Activated CD4-positive, alpha-beta T cell treated with anti-CD3 and anti-CD28 coated beads for 36 hours (primary cell): ENCODE measurements at places on chromosomes 3 and 15. TPM values are rescaled to one million over a fixed set of nuclear protein-coding genes. Genes with fewer than 3 reads are reported as not detected.
A peak's percentile ranks its signal among the peaks of the same experiment; 100 is the strongest.

DNA sequence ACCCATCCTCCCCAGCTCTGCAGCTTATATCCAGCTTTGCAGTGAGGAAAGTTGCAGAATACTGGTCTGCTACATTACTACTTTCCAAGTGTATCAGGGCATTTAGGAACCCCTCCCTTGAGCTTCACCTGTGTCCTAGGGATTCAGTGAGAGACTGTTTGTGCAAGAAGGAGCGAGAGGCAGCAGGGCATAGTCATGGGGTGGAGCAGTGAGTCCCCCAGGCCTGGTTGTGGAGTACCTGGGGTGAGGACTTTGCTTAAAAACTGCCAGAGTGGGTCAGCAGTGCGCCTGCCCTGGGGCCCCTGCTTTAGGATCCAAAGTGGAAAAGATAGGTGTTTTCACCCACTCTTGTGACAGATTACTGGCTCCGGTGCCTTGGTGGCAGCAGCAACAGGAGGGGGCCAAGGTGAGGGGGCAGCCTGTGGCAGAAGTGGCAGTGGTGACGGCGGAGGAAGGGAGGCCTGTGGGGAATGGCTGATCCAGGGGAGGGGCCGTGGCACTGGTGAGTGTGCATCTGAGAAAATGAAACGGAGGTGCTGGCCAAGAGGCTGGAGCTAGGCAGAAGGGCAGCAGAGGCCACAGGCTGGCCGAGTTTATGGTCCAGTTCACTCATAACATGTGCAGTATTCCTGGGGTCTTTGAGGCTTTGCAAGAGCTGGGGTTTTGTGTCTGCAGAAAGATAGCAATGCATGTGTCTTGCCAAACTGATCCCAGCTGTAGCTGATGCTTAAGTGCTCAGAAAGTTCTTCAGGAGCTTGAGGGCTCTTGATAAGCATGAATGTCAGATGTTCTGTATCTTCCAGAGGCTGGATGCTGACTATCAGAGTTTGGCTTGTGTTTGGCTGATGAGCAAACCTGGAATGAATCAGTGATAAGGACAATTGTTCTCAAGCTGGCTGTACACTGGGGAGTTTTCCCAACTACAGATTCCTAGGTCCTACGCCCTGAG, 43.4 kb downstream of the GOLGA6A start:
- no peak for DNase-seq

DNA sequence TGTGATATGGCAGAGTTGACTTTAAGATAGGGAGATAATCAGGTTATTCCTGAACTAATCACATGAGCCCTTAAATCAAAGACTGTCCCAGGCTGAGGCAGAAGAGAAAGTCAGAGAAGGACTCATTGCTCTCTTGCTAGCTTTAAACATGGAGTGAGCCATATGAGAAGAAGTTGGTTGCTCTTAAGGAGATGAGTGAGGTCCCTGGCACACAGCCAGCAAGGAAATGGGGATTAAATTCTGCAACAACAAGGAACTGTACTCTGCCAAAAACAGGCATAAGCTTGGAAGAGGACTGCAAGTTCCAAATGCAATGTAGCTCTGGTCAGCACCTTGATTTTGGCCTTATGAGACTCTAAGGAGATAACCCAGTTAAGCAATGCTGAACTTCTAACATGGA, 457.0 kb downstream of the PLOD2 start:
- no peak for DNase-seq

DNA sequence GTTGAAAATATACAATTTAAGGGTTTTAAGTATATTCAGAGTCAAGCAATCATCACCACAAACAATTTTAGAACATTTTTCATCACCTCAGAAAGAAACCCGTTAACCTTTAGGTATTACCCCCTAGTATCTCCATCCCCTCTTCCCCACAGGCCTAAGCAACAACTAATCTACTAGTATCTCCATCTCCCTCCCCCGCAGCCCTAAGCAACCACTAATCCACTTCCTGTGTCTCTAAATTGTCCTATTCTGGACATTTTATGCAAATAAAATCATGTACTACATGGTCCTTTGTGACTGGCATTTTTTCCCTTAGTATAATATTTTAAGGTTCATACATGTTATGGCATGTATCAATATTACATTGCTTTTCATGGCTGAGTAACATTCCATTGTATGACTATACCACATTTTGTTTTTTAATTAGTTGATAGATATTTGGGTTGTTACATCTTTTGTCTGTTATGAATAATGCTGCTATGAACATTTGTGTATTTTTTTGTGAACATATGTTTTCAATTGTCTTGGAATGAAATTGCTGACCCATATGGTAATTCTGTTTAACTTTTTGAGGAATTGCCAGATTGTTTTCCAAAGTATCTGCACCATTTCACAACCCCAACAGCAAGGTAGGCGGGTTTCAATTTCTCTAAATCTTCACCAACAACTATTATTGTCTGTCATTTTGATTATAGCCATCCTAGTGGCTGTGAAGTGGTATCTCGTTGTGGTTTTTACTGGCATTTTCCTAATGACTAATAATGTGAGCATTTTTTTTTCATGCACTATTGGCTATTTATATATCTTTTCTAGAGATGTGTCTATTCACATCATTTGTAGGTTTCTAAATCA, 215.6 kb upstream of the CD96 start:
- peak; percentile 33 for DNase-seq

DNA sequence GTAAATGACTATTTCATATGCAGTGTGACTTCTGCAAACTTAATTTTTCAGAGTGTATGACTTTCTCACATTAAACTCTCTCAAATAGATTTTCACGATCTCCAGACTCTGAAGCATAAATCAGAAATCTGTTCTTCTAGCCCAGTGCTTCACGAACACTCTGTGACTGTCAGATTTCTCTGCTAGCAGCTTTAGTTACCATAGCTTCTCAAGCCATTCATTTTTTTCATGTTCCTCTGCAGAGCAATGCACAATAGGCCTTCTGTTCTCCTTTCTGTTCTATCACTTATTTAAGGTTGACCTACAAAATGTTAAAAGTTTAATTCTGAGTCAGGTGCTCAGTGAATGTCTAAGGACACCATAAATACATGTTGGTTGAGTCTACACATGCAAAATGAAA, 1102.2 kb downstream of the TUSC7 start:
- no peak for DNase-seq

DNA sequence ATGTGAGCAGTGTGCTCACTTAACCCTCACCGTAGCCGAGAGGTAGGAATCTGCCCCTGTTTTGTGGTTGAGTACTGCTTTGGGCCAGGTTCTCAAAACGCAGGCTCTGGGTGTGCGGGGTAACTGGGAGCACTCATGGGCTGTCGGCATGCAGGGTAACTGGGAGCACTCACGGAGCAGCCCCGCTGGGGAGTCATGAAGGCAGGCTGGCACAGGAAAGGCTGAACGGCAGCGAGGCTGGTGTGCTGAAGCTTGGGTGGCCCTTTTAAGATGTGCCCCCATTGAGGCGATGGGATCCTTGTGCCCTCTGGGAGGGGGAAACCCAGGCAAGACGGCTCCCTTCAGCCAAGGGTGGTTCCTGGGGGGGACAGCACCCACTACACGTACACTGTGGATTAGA, 44.6 kb upstream of the VPS8 start:
- no peak for DNase-seq

- DNase-seq: peak; percentile 20
Observed at GRCh38 chr15:89143503-89144162, 55.4 kb downstream of the ABHD2 start.

DNA sequence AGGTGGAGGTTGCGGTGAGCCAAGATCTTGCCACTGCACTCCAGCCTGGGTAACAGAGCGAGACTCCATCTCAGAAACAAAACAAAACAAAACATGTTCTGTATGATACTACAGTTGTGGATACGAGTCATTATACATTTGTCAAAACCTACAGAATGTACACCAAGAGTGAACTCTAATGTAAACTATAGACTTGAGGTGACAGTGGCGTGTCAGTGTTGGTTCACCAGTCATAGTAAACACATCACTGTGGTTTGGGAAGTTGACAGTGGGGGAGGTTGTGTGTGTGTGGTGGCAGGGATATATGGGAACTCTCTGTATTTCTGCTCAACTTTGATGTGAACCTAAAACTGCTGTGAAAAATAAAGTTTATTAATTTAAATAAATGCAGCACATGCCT, 33.0 kb upstream of the GNB5 start:
- DNase-seq: peak; percentile 43

DNA sequence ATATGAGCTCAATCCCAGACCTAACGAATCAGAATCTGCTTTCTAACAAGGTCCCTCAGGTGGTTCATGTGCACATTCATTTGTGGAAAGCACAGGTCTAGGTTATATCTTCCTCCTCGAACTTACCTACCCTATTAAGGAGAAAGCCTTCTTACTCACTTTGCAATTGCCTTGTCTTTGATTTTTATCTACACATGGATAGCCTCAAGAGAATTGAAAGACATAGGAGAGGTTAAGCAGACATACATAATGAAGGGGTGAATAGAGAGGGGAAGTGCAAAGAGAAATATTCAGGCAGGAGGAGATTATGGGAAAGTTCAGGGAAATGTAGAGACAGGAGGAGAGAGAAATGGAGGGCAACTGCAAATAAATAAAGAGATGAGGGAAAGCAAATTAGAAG, 422.9 kb upstream of the ADAMTS9 start:
- DNase-seq: no peak

DNA sequence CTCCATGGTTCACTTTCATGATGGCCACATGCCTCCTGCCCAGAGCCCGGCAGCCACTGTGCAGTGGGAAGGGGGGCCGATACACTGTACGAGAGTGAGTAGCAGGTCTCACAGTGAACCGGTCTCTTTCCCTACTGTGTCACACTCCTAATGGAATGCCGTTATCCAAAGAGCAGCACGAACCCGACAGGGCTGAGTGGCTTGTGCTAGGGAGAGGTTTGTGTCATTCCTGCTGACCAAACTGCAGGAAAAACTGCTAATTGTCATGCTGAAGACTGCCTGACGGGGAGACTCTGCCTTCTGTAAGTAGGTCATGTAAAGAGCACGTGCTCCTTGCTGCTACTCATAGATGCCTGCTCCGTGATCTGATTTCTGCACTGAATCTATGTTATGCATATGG, 105.1 kb downstream of the ARPP21 start:
- DNase-seq: no peak

- peak; percentile 49 for DNase-seq
Observed at GRCh38 chr3:27681249-27681748, 40.8 kb downstream of the EOMES start.

- DNase-seq: no peak
Observed at GRCh38 chr3:102258666-102259227, 176.1 kb upstream of the ZPLD1 start.

GRCh38 chr15:67745073-67746006, 80.0 kb upstream of the SKOR1 start:
- no peak for DNase-seq

DNA sequence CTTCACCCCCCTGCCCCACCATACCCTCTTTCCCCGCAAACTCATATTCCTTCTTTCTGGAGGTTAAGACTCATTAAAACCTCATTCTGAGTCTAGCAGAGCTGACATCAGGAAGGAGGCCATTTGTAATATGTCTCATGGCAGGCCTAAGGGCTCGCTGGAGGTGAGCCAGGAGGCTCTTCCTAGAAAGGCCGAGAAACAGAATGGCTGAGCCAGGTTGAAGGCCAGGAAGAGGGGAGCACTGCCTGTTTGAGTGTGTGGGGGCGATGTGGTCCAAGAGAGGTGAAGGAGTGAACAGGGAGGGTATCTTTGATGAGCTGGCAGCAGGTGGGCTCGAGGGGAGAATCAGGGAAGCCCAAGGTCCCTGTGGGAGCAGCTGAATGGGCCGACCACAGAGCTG, 317.3 kb downstream of the TLE3 start:
- DNase-seq: no peak

DNA sequence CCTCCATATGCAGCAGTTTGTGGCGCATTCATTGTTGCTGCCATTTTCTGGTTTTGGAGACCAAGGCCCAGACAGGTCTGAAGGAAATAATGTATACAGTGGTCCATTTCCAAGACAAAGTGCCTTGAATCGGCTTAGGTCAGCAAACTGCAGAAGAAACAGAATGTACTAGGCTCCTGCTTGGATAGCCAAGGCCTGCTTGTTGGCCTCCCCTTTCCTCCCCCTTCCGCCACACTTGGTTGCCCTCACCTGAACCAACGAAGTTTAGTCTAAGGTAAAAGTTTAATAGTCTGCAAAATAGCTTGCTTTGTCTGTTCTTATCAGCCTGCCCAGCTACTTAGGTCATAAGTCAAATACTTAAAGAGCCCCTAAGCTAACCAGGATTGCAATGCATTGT, 12.0 kb upstream of the RTP3 start:
- DNase-seq: no peak

- peak; percentile 21 for DNase-seq
Observed at GRCh38 chr3:134796281-134797056, 1.4 kb downstream of the EPHB1 start.

DNA sequence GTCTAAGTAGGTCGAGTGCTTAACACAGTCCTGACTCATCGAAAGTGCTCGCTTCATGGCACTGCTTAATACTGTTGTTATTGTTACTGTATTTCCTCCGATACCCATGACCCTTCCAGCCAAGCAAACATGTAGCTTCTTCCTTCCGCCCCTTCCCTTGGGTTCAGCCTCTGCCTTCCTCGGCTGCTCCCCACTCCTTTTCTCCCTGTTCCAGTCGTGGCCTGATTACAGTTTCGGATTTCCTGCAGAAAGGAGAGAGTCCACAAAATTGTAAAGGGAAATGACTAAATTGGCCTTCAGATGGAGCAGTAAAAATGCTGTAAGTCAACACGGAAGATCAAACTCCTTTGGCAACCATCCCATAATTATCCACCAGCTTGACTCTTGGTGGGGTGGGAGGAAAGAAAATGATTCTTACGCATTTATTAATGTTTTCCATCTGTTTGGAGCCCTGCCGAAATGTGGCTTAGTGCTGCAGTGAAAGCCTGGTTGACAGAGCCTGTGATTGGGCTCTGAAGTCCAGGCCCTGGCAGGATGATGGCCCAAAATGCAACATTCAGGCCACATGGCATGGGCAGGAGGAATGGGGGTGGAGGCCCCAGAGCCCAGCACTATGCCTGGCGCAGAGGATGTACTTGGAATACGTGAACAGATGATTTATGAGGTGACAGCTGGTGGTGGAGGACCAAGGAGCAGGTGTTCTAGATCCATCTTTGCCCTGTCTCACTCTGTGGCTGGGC, 37.6 kb downstream of the FAM3D start:
- DNase-seq: no peak

GRCh38 chr15:46848704-46849103, 868.6 kb upstream of the SEMA6D start:
- DNase-seq: no peak

Gene PHC3
- total RNA-seq: 47.6 TPM

Gene YEATS2
- total RNA-seq: 73.9 TPM

Gene SCAPER
- 25.9 TPM for total RNA-seq

Gene NLGN1
- total RNA-seq: not detected

Gene WDR82
- 113 TPM for total RNA-seq

Gene CAMKV
- 1.3 TPM for total RNA-seq

Gene CD86
- 0.09 TPM for total RNA-seq

Gene RASGRP1
- total RNA-seq: 102 TPM

Gene KNSTRN
- 58.8 TPM for total RNA-seq

Gene GPR149
- not detected for total RNA-seq
